Activated naive CD4-positive, alpha-beta T cell treated with anti-CD3 and anti-CD28 coated beads, Interleukin-2, amount 50 U/mL, for 72 hours (primary cell): ENCODE measurements at places on chromosomes 11 and 22. TPM values are rescaled to one million over a fixed set of nuclear protein-coding genes. Genes with fewer than 3 reads are reported as not detected.

Gene FOLR2
- total RNA-seq = not detected

Gene GRIK4
- not detected for total RNA-seq

Gene OR52N4
- total RNA-seq = 0.41 TPM

Gene RFPL2
- total RNA-seq = 0.29 TPM

Gene OR51B5
- not detected for total RNA-seq
